ENCODE measurements at places on chromosomes 3 and 15. TPM values are rescaled to one million over a fixed set of nuclear protein-coding genes. Genes with fewer than 3 reads are reported as not detected.

DNA sequence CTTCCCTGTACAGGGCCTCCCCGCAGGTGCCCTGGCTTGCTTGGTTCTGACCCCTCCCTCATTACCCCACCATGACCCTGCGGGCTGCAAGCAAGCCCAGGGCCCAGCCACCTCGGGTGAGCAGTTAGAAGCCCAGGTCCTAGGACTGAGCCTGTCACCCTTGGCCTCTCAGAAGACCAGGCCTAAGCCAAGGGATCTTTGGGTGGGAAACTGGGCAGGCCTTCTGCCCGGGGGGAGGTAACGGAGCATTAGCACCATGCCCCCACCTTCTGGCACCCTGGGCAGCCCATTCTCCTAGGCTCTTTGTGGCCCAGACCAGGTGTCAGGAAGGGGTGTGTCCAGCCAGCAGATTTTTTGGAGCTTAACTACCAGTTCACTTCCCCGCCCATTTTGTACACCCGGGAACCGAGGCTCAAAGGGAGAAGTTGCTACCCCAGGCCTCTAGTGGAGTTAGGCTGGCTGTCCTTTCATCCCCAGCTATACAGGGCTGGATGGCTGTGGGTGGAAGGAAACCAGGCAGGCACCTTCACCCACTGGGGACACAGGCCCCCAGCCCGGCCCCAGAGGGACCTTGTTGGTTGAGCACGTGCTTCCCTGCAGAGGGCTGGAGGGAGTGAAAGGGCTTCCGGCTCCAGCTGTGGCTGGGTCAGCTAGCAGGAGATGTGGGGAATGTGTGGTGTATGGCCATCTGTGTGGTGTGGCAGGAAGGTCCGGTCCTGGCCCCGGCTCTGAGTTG, 1.4 kb downstream of the CSK start:
- no peak for DNase-seq

DNA sequence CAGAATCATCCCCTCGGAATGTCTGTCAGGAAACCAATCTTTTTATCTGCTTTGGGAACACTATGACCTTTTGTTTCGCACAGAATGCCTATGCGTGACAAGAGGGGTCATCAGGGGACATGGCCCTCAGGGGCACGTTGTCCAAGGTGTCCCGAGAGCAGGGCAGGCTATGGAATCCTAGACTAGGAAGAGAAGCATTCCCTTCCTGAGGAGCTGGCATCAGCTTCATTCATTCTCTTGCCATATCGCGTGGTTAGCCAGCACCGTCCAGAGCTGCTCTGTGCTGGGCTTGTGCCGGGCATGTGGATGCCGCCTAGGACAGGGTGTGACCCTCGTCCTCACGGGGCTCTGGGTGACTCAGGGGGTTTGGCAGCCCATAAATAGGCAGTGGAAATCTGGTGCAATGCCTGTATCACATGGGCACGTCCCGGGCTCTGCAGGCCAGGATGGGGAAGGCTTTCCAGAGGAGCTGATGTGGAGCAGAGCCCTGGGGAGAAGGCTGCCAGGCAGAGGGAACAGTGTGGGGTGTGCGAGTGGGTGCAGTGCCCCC, 117.8 kb downstream of the TMEM266 start:
- DNase-seq = peak; percentile 53

- DNase-seq = no peak
Observed at GRCh38 chr3:176916777-176917176, 280.5 kb downstream of the TBL1XR1 start.

- DNase-seq = no peak
Observed at GRCh38 chr3:20280257-20280656, 94.3 kb upstream of the SGO1 start.

DNA sequence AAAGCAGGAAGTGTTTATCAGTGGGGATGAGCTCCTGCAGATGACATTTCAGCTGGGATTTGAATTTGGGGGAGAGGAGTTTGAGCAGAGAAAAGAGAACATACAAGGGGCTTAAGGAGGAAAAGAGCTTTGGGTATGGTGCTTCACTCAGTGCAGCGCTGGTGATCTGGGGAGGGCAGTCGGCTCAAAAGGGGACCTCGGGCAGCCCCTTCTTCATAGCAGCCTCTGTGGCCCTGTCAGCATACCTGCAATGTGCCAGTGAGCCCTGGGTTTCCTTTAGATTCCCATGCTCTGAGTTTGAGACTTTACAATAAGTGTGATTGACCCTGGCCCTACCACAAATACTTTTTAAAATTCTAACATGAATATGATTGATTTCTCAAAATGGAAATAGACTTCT, 40.2 kb downstream of the ROPN1B start:
- no peak for DNase-seq

- no peak for DNase-seq
Observed at GRCh38 chr15:91688811-91689210, 164.7 kb upstream of the SLCO3A1 start.

GRCh38 chr15:36782681-36783080, 203.3 kb downstream of the CDIN1 start:
- no peak for DNase-seq

DNA sequence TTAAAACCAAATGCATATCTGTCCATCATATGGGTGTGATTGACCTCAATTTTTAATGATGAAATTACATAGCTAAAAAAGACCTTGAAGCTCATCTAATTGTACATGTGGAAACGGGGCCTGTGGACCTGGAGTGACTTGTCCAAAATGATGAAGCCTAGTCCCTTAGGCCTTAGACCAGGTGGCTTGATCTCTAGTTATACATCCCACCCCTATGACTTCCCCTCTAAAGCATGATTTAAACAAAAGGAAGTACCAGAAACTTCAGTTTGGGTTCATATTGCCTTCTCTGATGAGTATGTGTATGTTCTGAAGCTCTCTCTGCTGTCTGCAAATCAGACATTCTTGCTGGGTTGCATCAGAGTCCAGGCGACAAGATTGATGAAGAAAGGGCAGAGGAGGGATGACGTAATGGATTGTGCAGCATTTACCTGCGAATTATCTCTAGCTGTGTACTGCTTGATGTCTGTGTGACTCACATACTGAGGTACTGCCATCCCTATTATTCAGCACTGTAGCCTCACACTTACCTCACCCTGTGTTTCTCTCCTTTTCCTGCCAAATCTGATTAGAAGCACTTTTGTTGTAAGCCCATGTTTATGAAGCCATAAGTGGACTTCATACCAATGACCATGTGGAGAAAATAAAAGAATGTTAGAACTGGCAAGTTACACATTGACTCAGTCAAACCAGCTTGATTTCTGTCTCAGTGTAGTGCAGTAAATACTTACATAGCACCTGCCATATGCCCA, 111.5 kb downstream of the FILIP1L start:
- peak; percentile 98 for DNase-seq

GRCh38 chr3:88596451-88596850, 446.7 kb downstream of the C3orf38 start:
- DNase-seq = peak; percentile 0

DNA sequence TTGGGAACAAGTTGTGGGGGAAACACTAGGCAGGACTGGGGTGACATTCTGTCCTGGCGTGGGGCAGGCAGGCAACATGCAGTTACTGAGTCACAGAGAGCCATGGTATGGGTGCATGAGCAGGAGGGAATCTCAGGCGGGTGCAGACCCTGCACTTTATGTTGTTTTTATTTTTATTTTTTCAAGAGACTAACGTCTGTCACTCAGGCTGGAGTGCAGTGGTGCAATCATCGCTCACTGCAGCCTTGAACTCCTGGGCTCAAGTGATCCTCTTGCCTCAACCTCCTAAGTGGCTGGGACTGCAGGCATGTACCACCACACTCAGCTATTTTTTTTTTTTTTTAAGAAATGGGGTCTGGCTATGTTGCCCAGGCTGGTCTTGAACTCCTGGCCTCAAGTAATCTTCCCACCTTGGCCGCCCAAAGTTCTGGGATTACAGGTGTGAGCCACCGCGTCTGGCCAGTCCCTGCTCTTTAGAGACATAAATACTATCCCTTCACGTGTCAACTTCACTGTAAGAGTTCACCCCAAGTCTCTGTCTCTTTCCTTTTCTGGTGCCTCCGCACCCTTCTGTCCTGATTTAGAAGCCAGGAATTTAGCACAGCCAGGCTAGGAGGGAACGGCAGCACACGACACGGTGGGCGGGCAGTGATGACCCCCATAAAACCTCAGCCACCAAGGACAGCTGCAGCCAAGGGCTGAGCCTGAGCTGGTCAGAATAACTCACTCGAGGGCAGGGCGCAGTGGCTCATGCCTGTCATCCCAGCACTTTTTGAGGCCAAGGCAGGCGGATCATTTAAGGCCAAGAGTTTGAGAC, 72.8 kb upstream of the IQSEC1 start:
- DNase-seq = no peak

DNA sequence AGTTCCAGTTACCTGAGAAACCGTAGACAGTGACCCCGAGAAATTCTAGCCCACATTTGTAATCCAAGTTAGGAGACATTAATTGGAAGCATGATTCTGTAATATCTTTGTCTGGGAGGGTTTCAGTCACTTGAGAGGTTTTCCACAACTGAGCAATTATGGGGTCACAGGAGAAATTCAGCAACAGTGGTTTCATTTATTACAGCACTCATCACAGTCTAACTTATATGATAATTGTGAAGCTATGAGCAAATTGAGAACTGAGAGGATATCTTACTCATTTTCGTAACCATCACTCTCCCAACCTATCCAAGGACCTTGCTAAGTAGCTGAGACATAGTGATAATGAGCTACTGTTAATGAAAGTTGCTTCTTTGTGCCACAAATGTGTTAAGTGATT, 328.5 kb upstream of the PPP2R3A start:
- DNase-seq = no peak

GABRG3 gene
- not detected for total RNA-seq

DNAH12 gene
- 0.47 TPM for total RNA-seq

SPTBN5 gene
- total RNA-seq = under 0.01 TPM

KLF15 gene
- not detected for total RNA-seq

SOX14 gene
- not detected for total RNA-seq

MRAS gene
- 11.2 TPM for total RNA-seq

GABRR3 gene
- total RNA-seq = not detected
